ENCODE measurements at places on chromosomes 11 and 22.

DNA sequence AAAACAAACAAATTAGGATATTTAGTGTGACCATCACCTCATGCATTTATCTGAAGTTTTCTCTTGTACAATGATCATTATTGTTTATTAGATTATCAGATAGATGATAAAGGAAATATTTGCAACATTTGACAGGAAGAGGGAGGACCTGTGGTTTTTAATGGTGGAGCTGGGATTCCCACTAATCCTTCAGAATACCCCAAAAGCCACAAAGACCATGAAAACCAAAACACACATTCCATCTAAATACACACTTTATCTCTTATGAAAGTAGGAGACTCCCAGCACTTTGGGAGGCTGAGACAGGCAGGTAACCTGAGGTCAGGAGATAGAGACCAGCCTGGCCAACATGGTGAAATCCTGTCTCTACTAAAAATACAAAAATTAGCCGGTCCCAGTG is 7.6 kb upstream of the NDUFV1 start:
- no peak for DNase-seq

GRCh38 chr11:31620434-31620833 is 110.9 kb downstream of the ELP4 start:
- no peak for DNase-seq

DNA sequence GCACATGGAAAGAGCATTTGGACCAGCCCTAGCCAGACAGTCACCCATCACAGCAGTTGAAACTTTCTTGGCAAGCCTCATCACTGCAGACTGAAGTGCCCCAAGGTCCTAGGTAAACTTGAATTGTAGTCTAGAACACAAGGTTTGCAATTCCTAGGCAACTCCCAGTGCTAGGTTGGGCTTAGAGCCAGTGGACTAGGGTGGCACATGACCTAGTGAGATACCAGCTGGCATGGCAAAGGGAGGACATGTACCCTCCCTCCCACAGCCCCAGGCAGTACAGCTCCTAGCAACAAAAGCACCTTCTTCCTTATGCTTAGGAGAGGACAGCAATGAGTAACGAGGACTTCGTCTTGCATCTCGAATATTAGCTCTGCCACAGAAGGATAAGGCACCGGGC is 889.5 kb downstream of the JRKL start:
- no peak for DNase-seq

- DNase-seq = no peak
These were observed 54.3 kb downstream of the DDI1 start for GRCh38 chr11:104090767-104091166.

DNA sequence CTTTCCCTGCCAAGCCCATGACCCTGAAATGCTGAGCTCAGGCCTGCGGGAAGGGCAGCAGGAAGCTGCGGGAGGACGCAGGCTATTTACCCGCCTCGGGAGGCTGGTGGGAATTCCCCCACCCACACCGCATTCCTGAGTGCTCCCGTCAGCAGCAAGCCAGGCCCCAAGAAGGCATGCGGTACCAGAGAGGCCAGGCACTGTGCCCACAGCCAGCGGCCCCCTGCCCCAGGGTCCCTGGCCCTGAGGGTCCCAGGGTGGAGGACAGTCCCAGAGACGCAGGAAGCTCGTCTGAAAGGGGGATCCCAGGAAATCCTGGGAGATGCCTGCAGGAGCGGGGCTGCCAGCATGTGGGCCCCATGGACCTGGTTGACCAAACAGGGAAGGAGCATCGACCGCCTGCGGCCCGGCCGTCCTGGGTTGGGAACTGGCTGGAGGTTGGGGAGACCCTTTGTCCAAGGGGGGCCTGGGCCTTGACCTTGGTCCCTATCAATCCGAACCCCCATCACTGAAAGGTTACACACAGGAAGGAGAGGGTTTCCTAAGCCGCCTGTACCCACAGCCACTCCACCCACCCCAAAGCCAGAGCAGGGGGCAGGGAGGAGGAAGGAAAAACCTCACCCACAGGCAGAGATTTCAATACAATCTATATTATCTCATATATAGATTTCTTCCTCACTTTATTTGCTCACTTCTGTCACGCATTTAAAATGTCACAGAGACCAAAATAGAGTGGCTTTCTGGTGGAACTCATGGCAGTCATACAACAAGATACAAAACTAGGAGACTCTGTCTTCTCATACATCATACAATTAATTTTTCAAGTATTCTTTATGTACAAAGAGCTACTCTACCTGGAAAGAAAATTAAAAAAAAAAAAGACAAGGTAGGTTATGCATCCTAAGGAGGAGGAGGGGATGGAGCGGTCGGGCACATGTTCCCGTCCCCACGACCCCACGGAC is 17.1 kb downstream of the MAFF start:
- peak; percentile 16 for DNase-seq

DNA sequence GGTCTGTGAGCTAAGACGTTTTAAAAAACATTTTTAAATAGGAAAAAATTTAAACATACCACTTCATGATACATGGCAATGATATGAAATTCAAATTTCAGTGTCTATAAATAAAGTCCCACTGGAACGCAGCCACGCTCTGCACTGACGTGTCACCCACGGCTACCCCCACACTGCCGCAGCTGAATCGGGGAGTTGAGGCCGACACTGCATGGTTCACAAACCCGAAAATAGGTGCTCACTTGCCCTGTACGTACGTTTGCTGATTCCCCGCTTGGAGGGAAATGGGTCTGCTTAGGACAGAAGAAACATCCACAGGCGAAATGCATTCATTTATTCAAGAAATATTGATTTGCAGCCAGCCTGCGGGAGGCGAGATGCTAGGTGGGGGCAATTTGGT is 1342.3 kb downstream of the TBC1D22A start:
- no peak for DNase-seq

DNA sequence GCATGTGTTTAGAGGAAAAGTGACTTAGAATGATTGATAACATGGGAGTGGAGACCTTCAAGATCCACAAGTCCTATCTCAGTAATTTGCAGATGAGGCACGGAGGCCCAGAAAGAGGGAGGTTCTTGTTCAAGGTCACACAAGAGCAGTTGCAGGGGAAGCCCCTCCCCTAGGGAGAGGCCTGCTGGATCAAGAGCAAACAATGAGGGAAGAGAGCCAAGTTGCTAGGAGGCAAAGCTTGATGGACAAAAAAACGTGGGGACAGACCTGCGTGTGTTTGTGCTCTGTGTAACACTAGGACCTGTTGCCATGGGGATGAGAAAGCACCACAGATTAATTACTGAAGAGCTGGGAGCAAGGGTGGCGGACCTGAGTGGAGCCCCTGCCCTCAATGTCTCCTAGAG is 6.4 kb upstream of the MFRP start:
- no peak for DNase-seq

DNA sequence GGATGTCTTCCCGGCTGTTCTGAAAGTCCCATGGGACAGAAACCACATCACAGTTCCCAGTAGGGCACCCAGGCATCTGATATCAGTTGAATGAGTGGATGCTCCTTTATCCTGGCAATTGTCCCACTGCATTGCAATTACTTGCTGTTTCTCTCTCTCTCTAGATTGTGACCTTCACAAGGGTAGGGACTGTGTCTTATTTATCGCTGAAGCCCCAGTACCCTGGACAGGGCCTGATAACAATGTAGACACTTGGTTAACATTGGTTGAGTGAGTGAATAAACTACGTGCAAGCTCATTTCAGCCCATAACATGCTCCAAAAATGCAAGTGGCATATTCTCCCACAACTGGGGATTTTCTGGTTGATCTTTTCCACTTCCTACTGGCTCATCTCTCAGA is 193.7 kb upstream of the NARS2 start:
- DNase-seq = no peak

All from activated CD4-positive, alpha-beta T cell treated with anti-CD3 and anti-CD28 coated beads, Interleukin-2, amount 50 U/mL, for 24 hours (primary cell).